ENCODE measurements at places on chromosomes 6 and 20.

- no peak for DNase-seq
Measured at GRCh38 chr6:52992980-52993920, 1.8 kb downstream of the GSTA4 start.

- no peak for DNase-seq
Measured at GRCh38 chr6:150765067-150765764, 100.3 kb upstream of the MTHFD1L start.

DNA sequence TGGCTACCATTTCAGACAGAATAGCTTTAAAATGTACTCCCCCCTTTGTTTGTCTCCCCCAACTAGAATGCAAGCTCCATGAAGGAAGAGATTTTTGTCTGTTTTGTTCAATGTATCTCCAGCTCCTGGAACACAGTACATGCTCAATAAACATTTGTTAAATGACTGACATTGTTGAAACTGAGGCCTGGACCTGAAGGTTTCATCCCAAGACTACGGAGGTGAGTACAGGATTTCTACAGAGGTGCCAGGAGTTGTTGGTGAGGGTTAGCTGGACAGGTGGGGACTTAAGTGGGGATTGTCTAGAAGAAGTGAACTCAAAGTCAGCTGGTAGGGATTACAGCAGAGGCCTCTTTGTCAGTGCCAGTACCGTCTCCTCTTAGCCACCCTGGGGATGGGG lies 19.4 kb downstream of the VEGFA start:
- no peak for DNase-seq

DNA sequence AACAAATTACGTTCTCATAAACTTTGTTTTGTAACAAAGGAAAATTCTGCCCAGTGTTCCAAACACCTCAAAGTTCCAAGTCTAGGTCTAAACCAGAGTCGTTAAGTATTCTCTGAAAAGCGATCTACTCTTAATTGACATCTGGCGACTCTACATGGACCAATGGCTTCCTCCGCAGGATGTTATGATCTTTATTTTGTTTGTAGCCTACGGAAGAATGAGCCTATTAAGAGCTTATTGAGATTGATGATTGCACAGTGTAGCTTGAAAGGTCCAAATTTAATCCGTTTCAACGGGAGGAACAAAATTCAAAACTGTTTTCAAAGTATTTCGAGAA lies 61.1 kb downstream of the FAM217A start:
- DNase-seq = no peak

DNA sequence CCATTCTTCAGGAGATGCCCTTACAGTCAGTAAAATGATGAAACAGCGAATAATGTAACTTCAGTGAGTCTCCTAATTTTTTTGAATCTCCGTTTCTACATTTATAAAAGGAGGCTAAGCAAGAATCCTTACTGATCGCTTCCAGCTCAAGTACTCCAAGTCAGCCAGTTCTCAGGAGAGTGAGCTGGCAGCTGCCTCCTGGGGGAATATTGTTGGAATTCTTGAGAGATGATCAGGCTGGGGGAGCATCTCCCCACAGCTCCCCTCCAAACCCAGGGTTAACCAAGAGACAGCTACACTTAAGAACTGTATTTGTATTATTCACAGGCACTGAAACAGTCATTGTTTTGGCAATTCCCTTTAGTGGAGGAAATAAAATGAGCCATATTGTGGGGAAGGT lies 89.1 kb upstream of the PCSK2 start:
- no peak for DNase-seq

DNA sequence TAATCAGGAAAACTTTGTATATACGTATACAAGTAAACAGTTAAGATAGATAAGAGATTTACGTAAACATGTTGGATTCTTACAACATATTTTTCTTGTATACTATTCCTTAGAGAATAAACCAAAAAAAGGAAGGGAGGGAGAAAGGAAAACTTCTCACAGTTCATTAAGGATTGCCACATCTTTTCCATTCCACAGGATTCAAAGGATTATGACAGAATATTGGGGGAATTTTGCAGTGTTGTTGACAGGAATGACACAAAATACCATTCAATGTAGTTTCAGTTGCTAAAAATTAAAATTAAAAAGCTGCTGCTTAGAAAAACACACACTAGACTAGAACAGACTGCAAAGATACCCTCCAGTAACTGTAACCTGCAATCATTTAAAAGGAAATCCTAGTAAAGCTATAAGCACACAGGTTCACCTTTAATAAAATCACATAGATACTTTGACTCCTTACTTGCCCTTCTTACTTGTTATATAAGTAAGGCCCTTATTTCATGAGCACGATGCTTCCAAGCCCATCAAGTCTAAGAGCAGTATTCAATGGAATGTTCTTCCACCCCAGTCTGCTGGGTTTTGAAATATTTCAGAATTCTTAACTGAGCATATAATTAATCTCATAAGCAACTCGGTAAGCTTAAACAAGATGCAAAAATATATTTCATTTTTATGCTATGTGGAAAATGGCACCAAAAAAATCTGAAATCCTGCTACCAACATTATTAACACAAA lies 107.8 kb downstream of the SMLR1 start:
- DNase-seq = no peak

- DNase-seq = no peak
Measured at GRCh38 chr6:32459781-32460424, 20.2 kb downstream of the HLA-DRA start.

DNA sequence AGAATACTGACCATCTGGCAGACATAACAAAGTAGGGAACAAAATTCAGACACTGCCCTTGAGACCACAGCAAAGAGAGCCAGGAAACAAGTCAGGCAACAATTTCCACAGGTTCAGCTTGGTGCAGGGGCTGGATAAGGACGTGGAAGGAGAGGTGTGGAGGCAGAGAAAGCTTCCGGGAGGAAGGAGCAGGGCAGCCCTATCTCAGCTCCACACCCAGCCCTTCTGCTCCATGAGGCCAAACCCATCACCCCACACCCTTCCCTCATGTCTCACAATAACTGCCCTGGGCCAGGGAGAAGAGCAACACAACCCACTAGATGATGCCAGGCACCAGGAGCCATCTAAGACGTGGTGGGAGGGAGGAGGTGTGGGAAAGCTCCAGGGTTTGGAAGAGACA lies 5.8 kb downstream of the SNHG17 start:
- no peak for DNase-seq

GRCh38 chr20:8798505-8798904 lies 270.4 kb upstream of the PLCB4 start:
- no peak for DNase-seq

DNA sequence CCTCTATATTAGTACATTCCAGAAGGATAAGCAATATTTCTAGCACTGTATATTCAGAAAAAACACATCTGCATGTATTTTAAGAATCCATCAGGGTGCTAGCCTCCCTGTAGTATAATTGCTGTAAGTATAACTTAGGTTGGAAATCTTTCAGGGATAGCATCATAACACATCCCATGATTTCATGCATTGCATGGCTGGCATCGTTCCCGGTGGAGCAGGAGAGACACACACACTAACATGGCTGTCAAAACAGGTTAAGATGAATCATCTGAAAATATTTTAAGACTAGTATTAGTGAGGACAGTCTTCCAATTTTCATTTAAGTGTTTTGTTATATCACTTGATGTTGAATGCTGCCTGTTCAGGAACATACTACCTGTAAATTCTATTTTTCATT lies 32.1 kb upstream of the CENPW start:
- DNase-seq = no peak

- DNase-seq = no peak
Measured at GRCh38 chr6:13261464-13261994, 66.8 kb downstream of the TBC1D7 start.

- DNase-seq = no peak
Measured at GRCh38 chr6:161265975-161266374, 7.9 kb downstream of the AGPAT4 start.

GRCh38 chr6:54897462-54898189 lies 51.1 kb downstream of the FAM83B start:
- no peak for DNase-seq

DNA sequence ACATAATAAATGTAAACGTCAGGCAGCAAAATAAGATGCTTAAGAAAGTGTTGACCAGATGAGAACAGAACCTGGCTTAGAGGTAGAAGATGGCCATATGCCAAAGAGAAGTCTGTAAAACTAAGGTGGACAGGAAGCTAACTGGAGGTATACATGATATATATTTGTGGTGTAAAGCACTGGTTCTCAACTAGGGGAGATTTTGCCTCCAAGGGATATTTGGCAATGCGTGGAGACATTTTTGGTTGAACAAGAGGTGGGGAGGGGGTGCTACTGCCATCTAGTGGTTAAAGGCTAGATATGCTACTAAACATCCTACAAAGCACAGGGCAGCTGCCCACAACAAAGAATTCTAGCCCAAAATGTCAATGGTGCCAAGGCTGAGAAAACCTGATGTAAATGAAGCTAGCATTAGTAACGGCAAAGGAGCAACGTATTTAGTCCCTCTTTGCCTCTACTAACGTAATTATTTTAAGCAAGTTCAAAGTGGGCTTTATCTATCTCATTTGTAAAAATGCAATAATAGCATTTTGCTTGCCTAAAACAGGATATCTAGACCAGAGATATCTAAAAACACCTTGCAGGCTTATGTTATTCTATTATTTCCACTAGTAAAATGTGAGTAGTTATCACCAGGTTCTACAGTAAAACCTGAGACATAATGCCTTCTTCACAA lies 182.6 kb downstream of the RNGTT start:
- DNase-seq = peak; percentile 34

DNA sequence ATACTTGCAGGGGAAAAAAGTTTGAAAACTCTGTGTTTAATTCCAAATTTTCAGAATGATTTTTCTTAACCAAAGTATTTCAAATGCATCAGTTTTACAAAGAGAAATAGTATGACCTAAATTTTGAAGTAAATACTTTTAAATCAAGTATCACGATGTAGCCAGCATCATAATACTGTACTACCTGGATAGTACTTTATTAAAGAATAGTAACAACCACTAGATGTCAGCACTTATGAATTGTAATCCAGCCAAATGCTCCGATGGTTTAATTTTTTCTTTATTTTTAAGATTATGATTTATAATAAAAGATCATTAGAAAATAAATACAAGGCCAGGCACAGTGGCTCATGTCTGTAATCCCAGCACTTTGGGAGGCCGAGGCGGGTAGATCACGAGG lies 37.2 kb upstream of the HACE1 start:
- DNase-seq = no peak

GRCh38 chr6:3678946-3679345 lies 72.6 kb downstream of the PXDC1 start:
- no peak for DNase-seq

- no peak for DNase-seq
Measured at GRCh38 chr6:35183935-35184334, 29.8 kb upstream of the SCUBE3 start.

DNA sequence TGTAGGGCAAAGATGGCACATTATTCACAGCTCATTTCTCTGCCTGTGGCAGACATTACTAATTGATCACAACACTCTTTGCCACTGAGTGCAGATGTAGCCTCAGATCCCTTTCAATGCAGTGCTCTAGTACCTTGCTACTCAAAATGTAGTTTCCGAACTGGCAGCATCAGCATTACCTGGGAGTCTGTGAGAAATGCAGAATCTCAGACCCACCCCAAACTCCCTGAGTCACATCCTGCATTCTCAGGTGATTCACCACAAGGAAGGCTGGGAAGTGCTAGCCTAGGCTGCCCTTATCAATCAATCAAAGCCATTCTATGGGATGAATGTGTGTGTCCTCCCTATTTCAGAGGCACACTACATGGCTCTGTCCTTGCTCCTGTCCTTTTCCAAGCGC lies 58.5 kb downstream of the PCNA start:
- no peak for DNase-seq

DNA sequence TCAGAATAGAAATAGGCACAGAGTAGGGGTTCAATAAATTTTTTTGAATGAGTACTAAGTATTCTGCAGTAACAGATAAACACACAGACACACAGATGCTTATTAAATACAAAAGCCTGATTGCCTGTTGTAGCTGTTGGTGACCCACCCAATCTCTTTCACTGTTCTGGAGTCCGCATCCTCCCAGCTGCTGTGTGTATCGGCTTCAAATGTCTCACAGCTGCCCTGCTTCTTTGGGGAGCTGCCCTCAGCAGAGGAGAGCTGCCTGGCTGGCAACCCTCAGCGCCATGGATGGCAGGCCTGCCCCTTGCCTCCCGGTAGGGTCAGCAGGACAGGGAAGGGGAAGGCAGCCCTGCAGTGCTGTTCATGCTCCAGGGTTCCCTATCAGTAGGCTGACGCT lies 85.9 kb upstream of the PRND start:
- DNase-seq = no peak

GRCh38 chr20:50202677-50203076 lies 12.0 kb downstream of the CEBPB start:
- no peak for DNase-seq

GRCh38 chr6:151199991-151200390 lies 39.8 kb upstream of the AKAP12 start:
- no peak for DNase-seq

DNA sequence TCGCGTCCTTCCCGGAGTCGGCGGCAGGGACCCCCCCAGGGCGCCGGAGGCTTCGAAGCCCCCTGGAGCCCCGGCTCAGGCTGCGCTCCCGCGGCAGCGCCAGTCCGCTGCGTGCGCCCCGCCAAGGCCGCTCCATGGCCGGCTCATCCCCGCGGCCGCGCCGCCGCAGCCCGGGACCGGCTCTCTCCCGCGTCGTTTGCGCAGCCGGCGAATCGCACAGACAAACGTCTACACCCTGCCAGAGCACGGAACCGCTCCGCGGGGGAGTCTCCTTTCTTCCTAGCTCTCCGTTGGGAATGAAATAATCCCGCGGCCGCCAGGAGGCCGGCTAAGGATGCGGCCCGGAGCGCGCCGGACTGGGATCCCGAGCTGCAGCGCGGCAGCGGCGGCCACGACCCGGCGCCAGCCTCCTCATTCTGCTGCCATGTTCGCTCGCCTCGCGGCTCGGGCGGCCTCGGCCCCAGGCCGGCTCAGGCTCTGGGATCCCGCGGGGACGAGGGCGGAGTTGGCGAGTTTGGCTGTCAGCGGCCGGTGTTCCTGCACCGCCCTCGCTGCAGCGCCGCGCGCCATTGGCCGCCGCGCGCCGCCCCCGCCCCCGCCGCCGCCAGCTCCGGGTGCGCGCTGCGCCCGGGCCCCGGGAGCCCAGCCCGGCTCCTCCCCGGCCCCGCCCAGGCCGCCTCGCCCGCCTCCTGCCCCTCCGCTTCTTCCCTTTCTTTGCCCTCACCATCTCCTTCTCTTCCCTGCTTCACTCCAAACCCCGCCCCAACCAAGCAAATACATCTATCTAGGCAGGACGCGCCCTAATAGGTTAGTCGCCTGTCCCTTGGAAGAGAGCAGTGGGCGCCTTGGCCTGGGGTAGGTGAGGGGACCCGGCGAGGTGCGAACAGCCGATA lies at the start of gene GFOD1:
TSS of gene GFOD1 (minus strand) at position 479 of the 893 bp plus-strand sequence. CDS start 710 bp downstream, outside the sequence.
- DNase-seq = peak; percentile 66

GRCh38 chr6:117456998-117457397 lies 25.5 kb upstream of the DCBLD1 start:
- no peak for DNase-seq

DNA sequence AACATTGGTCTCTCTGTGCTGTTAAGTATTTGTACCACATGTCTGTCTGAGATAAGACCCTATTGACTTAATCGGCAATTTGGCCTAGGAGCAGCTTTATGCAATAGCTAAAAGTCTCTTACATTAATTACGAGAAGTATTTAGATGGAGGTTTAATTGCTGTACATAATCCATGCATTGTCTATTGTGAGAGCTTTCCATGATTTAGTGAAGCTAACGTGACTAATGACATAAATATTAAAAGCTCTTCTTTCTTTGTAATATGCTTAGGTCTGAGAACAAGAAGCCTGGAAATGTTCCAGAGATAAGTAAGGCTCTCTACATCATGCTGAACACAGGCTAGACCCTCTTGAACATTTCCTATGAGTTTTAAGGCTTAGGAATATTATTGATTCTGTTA lies 32.7 kb upstream of the FAM83B start:
- DNase-seq = no peak

All from stimulated activated CD4-positive, alpha-beta T cell treated with anti-CD3 and anti-CD28 coated beads, Interleukin-2, amount 100 ng/mL, for 4 hours (primary cell).